Mesenchymal stem cell (in vitro differentiated cells and primary cell): ENCODE measurements at places on chromosomes 2 and 18.

GRCh38 chr2:239905884-239906654, 119.1 kb downstream of the NDUFA10 start:
- H3K27me3 ChIP-seq, result peaks cover 17% of the 10 kb centered on the region
- H3K4me1 ChIP-seq, result no peaks in the 10 kb centered on the region
- no peaks in the 10 kb centered on the region for H3K36me3 ChIP-seq

GRCh38 chr2:63849381-63850203, 7.9 kb downstream of the UGP2 start:
- peaks cover 2% of the 10 kb centered on the region for H3K4me1 ChIP-seq
- H3K4me3 ChIP-seq, result peak overlapping the region; percentile 45

DNA sequence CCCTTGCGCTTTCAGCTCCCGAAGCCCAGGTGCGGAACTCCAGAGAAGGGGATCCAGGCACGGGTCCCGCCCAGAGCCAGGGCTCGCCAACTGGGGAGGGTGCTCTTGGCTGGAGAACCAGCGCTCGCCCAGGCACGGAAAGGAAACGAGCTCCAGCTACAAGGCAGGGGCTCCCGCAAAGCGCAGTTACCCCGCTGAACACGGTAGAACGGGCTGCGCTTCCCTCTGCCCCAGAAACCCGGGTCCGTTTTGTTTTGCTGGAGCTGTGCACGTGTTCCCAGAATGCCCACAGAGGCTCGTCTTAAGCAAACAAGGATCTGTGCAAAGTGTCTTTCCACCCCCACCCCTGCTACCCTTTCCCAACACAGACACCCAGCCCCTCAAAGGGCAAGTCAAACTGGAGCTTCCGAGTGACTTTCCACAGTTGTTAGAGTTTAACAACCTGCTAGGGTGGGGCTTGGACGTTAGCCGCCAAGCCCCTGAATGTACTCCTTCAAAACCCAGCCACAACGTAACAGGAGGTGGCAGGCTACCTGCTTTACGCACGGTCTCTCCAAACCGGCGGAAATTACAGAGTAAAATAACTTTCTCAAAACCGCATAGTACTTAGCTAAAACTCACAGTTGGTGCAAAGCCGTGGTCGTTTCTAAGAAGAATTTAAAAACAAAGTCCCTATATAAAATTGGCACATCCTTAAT, 775 bp downstream of the RNF125 start:
- H3K27me3 ChIP-seq, result peaks cover 15% of the 10 kb centered on the region
- H3K27ac ChIP-seq, result no peak overlapping the region
- peak overlapping the region; percentile 87 for H3K4me3 ChIP-seq
- peaks cover 9% of the 10 kb centered on the region for H3K4me1 ChIP-seq

GRCh38 chr2:88632569-88632968, 5.3 kb upstream of the EIF2AK3 start:
- no peak overlapping the region for H3K27ac ChIP-seq
- H3K36me3 ChIP-seq, result no peaks in the 10 kb centered on the region
- no peak for DNase-seq

- H3K27ac ChIP-seq, result peak overlapping the region; percentile 33
- peaks cover 7% of the 10 kb centered on the region for H3K4me1 ChIP-seq
- DNase-seq, result peak; percentile 68
- no peaks in the 10 kb centered on the region for H3K36me3 ChIP-seq
Observed at GRCh38 chr2:174683392-174683759, 80.9 kb downstream of the CHRNA1 start.

DNA sequence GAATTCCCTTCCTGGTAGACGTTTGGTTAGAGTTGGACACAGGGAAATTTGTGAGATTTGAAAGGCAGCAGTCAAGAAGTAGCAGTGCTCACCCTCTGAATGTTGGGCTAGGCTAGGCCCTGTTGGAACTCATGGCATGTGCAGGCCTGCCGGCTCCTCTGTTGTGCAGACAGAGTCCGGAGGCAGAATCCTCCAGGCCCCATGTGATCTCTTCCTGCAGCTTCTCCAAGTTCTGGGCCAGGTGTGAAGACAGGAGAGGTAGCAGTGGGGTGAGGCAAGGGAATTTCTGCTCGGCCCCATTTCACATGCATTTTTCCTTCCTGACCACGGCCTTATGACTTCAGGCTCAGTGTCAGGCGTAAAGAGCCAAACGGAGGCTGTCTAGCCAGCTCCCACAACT, 36.9 kb upstream of the RAB31 start:
- no peak overlapping the region for H3K4me3 ChIP-seq
- no peak overlapping the region for H3K27ac ChIP-seq
- H3K4me1 ChIP-seq, result peaks cover 2% of the 10 kb centered on the region
- no peaks in the 10 kb centered on the region for H3K27me3 ChIP-seq
